ENCODE measurements at places on chromosomes 5 and 9.

DNA sequence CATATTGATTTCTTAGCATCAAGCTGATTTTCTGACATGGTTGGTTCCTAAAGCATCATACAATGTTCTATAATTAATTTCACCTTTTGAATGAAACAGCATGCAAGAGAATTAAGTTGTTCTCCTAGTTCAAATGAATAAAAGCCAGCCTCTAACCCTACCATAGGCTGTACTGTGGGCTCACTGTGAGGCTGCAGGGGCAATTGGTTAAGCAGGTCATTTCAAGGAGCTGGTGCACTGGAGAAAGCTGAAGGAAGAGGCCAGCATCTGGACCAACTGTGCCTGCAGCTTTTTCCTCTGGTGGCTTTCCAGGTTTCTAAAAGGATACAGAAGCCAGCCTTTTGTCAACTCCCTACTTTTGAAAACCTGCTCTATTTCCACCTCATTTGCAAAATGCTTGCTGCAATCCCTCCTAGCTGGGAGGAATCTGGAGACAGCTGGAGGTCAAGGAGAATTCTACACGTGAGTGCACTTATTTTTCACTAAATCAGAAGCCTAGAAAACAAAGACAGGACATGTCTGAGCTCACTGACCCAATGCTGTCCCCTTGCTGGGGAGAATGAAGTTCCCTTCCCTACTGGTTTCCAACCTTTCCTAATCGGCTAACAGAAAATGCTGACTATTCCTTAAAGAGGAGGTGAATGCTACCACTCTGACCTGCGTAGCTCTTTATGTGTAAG is 158.9 kb downstream of the APBA1 start:
- no peak for DNase-seq

DNA sequence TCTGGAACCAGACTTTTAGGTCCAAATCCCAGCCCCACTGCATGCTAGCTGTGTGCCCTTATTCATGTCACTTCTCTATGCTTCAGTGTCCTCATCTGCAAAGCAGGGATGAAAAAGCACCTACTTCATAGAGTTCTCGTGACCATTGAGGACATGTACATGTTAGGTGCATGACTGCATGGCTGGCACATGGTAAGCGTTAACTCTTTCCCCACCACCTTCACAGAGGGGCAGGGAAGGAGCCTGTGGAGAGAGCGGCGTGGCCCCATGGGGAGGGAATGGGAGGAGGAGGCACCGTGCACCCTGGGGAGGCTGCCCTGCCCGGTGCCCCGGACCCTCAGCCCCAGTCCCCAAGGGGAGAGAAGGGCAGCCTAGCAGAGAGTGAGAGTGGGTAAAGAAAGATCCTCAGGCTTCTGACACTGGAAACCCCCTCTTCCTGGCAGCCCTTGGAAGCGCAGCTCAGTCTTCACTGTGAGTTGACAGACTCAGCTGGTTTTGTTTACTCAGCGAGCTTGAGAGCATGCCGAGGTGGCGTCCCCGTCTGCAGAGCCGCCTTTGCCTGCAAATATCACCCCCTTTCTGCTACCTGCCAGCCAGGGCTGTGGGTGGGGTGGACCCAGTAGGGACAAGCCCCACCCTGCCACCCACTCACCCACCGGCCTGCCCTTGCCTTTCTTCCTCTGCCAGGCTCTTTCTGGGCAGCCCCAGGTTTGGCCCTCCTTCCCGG is 10.6 kb upstream of the ANGPTL2 start:
- no peak for DNase-seq

- no peak for DNase-seq
Measured at GRCh38 chr9:106918825-106919509, 56.0 kb downstream of the ZNF462 start.

- DNase-seq, result no peak
Measured at GRCh38 chr5:139698490-139699146, 50.5 kb downstream of the CXXC5 start.

- DNase-seq, result no peak
Measured at GRCh38 chr5:143033535-143034250, 263.5 kb downstream of the ARHGAP26 start.

GRCh38 chr5:136674178-136674577 is 308.8 kb upstream of the TRPC7 start:
- no peak for DNase-seq

Data from CD4-positive, alpha-beta memory T cell (primary cell).